Hematopoietic multipotent progenitor cell treated with erythropoietin and hydrocortisone succinate and interleukin-3 and kit ligand, for 4 days (in vitro differentiated cells): ENCODE measurements at places on chromosomes 5 and 9.

DNA sequence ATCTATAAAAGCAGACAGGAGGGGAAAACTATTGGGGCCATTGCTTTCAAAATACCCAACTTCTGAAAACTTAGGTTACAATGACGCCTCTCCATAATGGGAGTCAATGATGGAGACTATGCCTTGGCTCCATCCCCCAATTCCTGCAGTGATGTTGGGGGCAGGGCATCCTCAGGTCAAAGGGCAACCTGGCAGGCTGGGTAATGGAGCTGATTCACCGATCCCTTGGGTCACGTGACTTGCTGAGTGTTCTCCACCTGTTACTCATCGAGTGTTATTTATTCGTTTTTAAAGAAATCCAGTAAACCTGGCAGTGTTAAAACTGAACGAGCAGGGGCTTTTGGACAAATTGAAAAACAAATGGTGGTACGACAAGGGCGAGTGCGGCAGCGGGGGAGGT lies 244.4 kb downstream of the FAM114A2 start:
- DNase-seq, result no peak

- DNase-seq, result no peak
Measured at GRCh38 chr9:137198902-137199283, 1.6 kb downstream of the TPRN start.

DNA sequence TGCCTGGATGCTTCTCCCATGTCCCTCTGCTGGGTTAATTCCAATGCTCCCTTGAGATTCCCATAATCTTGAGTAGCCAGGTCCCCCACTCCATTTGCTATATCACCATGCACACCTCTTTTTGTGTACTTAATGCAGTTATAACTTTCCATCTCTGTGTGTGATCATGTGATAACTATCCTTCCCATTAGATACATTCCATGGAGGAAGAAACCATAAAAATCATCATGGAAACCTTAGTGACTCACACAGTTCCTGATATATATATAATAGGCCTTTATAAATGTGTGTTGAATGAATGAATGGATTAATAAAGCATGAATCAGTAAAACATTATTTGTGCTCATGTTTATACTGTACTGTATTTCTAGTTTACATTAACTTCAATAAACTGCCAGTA lies 104.6 kb downstream of the PCSK5 start:
- DNase-seq, result no peak

- DNase-seq, result no peak
Measured at GRCh38 chr5:26610577-26610976, 427.8 kb downstream of the CDH9 start.

- DNase-seq, result no peak
Measured at GRCh38 chr5:78821536-78822021, 163.5 kb downstream of the ARSB start.

DNA sequence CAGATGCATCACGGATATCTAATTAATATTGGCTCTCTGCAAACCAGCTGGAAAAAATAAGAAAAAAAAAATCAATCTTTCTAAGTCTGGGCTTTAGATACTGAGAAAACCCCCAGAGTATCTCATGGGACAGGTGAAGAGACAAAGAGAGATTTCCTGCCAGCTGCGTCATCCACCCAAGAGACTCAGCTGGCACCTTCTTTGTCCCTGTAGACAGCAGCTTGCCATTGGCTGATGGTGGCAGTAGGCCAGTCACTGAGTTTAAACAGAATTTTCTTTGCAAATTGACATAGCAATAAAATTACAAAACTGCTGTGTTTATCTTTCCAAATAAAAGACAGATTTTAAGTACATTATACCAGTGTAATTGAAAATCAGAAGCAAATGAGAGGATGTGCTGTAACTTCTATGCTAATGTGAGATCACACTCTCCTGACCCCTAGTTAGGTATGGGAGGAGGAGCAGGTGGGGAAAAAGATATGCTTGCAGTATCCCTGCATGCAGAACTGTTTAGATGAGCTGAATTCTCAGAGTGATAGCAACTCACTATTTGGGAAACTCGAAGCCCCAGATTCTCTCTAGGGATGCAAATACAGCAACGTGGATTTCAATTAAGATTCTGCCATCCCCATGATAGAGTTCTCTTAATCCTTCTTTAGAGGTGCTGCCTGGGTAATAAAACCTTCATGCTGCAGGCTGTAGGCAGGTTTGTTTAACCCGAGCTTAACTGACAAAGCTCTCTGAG lies 72.2 kb downstream of the NMUR2 start:
- DNase-seq, result no peak

GRCh38 chr9:114141553-114142402 lies 13.6 kb upstream of the COL27A1 start:
- DNase-seq, result no peak

- DNase-seq, result peak; percentile 66
Measured at GRCh38 chr9:79570448-79571308, 1.1 kb upstream of the TLE4 start.

GRCh38 chr5:82676661-82677060 lies 398.5 kb upstream of the RPS23 start:
- DNase-seq, result peak; percentile 77

DNA sequence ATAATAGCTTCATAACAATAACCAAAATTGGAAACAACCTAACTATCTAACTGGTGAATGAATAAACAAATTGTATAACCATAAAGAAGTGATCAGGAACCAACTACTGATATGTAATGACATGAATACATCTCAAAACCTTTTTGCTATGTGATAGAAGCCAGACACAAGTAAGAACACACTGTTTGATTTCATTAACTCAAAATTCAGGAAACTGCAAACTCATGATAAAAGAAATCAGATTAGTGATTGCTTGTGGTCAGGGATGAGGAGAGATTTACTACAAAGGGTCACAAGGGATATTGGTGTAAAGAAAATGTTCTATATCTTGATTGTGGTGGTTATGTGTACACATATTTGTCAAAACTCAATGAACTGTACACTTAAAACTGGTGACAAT lies 22.6 kb upstream of the BRINP1 start:
- DNase-seq, result no peak

GRCh38 chr9:83662933-83663332 lies 40.0 kb downstream of the IDNK start:
- no peak for DNase-seq

DNA sequence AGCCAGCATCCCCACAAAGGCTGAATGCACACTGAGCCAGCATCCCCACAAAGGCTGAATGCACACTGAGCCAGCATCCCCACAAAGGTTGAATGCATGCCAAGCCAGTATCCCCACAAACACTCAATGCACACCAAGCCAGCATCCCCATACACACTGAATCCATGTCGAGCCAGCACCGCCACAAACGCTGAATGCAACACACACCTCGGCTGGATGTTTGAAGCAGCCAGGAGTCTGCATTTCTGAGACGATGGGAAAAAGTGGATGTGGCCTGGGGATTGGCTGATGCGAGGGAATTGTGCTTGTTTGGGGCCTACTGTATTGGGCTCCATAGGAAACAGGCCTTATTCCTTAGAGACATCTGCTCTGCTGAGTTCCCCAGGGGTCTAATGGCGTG lies 30.9 kb upstream of the CEP72 start:
- DNase-seq, result no peak
